ENCODE measurements at places on chromosomes 4 and X.

GRCh38 chr4:153809916-153810810, 21.3 kb upstream of the SFRP2 start:
- H3K4me1 ChIP-seq = no peaks in the 10 kb centered on the region
- no peaks in the 10 kb centered on the region for H3K36me3 ChIP-seq
- DNase-seq = no peak
- no peaks in the 10 kb centered on the region for H3K27me3 ChIP-seq
- no peak overlapping the region for H3K27ac ChIP-seq
- no peak overlapping the region for H3K4me3 ChIP-seq

GRCh38 chr4:180394730-180395129, 1848.5 kb upstream of the TENM3 start:
- DNase-seq = no peak
- no peaks in the 10 kb centered on the region for H3K27me3 ChIP-seq
- no peak overlapping the region for H3K27ac ChIP-seq
- H3K4me3 ChIP-seq = no peak overlapping the region
- no peaks in the 10 kb centered on the region for H3K4me1 ChIP-seq

DNA sequence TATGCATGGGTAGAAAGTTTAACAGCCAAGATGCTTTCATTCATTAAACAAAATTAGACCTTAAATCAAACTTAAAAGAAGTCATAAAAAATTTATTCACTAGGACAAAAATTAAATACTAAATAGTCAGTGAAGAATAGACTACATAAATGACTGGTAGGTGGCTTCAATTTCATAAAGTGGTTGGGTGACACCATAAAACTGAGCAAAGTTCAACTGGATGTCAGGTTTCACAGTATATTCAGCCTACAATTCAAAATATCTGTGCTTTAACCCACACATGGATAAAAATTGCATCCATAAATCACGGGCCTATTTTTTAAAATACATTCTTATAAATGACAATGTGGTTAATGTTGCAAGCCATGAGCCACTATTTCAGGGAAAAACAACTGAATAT, 582.3 kb downstream of the IL15 start:
- H3K27ac ChIP-seq = no peak overlapping the region
- no peaks in the 10 kb centered on the region for H3K4me1 ChIP-seq
- no peaks in the 10 kb centered on the region for H3K27me3 ChIP-seq
- no peak for DNase-seq
- H3K4me3 ChIP-seq = no peak overlapping the region

DNA sequence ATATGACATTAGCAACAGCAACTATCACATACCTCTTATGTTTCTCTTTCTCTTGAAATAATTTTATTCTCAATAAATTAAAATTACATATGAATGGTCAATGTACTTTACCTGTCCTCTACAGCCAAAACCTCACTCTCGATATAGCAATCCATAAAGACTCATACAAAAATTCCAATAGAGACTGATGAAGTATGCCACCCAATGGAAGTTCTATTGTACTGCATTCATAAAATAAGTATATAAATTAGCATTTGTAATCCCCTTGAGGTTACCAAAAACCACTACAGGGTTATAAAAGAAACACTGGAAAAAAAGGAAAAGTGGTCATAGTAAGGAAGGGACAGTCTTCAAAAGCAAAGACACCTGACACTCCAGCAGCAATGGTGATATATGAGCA, 32.8 kb downstream of the CLDN2 start:
- H3K27ac ChIP-seq = no peak overlapping the region
- no peaks in the 10 kb centered on the region for H3K4me1 ChIP-seq
- DNase-seq = no peak
- peaks cover 5% of the 10 kb centered on the region for H3K27me3 ChIP-seq

DNA sequence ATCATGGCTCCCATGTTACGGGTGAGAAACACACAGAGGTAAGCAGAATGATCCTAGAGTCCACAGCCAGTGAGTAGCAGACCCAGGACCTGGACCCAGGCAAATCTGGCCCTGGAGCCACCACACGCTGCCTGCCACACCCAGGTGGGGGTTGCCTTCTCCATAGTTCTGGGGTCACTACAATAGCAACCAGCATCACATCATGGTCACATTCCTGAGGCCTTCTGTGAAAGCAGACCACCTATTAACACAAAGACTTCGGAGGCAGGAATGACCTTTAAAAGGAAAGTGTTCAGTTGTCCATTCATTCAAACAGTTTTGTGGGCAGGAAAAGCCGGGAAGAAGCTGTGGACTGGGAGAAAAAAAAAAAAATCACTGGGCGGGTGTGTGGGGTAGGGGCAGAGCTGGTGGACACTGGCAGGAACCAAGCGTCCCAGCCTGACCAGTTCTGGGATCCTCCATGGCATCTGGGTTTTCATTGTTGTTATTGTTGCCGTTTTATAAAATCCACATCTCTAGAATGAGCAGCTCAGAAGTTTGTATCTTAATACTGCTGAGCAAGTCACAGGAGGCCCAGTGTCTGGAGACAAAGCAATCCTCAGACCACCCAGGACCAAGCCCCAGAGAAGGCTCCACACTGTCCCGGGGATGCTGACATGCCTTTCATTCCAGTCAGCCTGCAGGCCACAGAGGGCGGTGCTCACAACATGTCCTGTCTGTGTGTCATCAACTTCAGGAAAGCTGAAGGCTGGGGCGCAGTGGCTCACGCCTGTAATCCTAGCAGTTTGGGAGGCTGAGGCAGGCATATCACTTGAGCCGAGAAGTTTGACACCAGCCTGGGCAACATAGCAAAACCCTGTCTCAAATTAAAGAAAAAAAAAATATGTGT, 67.0 kb downstream of the SEL1L3 start:
- H3K27me3 ChIP-seq = no peaks in the 10 kb centered on the region
- no peak for DNase-seq
- H3K4me1 ChIP-seq = no peaks in the 10 kb centered on the region
- no peak overlapping the region for H3K4me3 ChIP-seq
- no peak overlapping the region for H3K27ac ChIP-seq

Measured in esophagus muscularis mucosa (tissue), 4 donors.